ENCODE measurements at places on chromosomes 2 and 18.
A peak's percentile ranks its signal among the peaks of the same experiment; 100 is the strongest.

DNA sequence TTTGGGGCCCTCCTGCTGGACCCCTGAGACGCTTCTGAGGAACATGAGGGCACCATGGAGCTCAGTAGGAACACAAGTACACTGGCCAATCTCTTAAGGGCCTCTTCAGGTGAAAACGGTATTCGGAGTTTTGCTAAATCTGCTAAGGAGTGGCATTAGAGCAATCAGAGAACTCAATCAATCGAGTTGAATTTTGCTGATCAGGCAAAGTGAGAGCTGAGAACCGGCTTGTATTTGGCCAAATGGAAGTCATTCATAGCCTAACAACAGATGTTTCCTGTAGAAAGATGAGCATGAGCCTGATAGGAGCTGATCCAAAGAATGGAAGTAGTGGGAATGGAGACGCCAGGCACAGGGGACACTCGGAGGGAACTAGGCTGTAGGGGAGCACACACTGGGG, 133.7 kb downstream of the DCDC2C start:
- DNase-seq, result no peak

DNA sequence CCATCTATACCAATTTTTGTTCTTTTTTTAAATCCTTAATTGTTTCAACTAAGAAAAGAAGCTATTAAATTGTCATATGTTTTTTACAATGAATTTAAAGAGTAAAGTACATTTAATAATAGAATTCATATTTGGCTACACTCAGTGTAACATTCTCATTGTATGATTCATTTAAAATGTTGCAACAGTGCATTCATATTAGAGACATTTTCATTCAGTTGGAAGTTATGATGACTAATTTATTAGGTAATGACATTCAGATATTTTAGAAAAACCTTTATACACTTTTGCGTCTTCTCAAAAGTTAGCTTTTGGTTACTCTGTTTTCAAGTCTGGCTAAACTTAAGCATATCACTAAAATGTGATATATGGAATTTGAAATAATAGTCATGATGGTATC, 887.5 kb upstream of the NRXN1 start:
- no peak for DNase-seq

DNA sequence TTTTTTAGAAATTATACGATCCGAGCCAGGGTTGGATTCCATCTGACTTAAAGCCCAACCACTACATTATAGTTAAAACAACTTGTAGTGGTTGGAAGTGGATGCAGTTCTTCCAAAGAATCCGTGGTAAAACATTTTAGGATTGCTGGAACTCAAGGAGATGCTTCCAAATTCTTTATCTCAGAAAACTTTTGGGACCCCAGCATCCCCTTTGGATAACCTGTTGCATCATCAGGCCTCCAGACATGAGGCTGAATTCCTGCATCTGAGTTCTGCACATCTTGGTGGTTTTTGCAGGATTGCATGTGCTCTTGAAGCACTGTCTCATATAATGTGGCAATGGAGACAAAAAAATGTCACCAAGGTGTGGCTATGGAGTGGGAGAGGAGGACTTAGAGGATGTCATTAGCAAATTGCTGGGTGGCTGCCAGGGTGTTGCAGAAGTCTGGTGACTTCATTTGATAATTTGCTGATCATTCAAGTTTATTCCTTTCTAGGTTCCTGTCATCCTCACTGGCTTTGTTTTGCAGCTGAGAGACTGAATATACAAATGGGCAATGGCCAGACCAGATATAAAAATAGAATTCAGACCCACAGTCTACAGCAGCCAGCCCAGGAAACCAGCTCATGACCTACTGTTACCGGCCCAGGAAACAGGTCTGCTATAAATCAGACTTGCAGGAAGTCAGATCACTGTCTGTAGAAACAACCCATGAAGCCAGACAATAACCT, 207.7 kb downstream of the BCL2 start:
- DNase-seq, result peak; percentile 63

GRCh38 chr2:96702098-96702785, 37.6 kb downstream of the LMAN2L start:
- DNase-seq, result no peak

DNA sequence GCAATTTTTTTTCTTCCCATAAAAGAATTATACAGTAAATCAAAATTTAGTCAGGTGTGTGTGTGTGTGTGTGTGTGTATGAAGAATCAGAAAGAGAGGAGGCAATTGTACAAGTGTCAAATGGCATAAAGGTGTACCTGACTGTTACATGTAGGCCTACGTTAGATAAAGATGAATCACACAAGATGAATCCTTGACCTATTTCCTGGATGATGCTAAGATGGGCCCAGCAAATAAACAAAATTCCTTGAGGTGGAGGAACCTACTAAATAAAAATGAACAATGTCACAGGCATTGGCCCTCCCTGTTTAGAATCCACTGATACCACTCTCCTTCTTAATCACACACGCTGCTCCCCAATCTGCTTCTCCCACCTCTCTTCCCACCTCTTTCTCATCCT, 79.7 kb upstream of the LRATD1 start:
- DNase-seq, result no peak

DNA sequence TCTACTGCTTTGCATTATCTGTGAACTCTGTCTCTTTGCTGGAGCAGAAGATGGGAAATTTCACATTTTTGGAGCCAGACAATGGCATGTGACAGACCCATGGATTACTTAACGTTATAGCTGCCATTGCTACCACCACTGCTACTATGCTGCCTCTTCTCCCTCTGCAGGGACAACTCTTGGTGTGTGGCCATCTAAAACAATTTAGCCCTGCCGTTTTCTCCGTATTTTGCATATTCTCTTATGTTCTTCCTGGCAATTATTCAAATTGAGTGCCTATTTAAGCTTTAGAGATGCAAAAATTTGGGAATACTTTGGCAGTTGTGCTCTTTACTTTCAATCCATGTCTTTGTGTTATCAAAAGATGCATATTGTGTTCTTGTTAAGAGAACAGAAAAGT, 386.8 kb downstream of the XIRP2 start:
- DNase-seq, result no peak

DNA sequence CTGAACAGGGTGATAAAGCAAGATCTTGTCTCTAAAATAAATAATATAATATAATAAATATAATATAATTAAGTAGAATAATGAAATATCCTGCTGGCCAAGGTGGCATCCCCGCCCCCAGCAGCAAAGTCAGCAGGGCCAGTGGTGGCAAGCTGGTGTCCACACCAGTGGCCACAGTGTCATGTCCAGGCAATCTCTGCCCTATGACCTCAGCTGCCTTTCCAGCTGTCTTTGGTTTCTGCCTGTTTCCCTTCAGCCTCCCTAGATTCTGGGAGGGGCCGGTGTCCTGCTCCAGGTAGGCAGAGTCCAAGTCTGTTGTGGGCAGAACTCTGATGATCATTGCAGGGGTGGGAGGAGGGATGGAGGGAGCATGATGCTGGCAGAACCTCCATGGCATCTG, 16.2 kb upstream of the STEAP3 start:
- no peak for DNase-seq

GRCh38 chr2:127179766-127180165, 40.3 kb downstream of the CYP27C1 start:
- no peak for DNase-seq

GRCh38 chr18:53660306-53660705, 564.2 kb downstream of the MBD2 start:
- no peak for DNase-seq

GRCh38 chr2:63914311-63914710, 72.6 kb downstream of the UGP2 start:
- DNase-seq, result no peak

DNA sequence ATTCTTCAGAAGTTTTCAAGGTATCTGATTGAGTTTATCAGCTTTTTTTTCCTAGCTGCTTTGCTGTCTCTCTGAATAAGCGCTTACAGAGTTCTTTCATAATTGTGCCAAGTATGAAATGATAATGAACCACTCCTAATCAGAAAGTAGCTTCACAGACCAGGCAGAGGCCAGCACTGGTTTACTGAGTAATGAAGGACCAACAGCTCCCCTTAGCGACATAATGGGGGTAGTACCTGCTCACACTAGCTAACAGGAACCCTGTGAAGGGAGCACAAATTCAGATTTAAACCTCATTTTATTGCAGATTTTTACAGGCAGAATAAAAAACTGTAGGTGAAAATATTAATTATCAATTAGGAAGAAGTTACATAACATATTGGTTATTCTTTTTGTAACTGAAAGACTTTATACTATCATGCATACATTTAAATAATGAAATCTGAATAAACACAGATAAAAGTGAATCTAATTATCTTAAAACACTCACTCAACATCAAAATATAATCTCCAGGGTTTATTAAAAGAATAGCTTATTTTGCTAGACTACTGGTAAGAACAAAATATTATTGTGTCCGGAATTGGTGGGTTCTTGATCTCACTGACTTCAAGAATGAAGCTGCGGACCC, 53.7 kb upstream of the LRRC30 start:
- peak; percentile 2 for DNase-seq

DNA sequence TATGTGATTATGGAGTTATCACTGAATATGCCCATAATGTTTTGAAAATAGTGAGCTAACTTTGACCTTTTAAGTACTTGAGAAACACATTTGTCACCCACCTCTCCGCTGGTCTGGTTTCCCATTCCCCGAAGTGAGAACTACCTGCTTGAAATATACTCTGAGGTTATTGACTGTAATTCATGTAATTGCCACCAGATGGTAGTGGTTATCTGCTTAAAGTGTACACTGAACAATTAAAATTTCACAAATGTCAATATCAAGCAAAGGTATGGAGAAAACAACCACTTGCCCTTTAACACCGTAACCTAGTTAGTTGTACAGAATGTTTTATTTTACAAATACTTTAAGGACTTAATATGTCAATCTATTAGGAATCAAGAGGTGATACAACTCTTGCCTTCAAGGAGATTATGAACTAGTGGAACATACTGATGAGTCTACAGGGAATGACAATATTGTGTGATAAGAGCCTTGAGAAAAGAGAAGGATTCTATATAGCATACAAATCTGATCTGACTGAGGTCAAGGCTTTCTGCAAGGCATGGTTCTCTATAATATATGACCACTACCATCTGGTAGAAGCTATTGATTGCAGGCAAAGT, 316.8 kb upstream of the KCNH7 start:
- peak; percentile 9 for DNase-seq

DNA sequence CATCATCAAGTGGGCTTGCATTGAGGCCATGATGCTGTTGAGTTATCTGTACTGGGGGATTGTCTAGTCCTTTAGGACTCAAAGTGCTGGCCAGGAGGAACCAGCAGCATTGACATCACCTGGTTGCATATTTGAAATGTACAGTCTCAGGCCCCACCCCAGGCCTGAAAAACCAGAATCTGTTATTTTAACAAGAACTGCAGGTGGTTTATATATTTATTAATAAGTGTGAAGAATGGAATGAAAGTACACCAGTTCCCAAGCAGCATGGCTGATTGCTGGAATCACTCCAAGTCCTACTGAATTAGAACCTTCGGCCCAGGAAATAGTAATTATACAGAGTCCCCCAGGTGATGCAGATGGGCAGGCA, 2.8 kb downstream of the IL1F10 start:
- no peak for DNase-seq

- DNase-seq, result no peak
Observed at GRCh38 chr18:47680488-47680887, 250.0 kb downstream of the SMAD2 start.

DNA sequence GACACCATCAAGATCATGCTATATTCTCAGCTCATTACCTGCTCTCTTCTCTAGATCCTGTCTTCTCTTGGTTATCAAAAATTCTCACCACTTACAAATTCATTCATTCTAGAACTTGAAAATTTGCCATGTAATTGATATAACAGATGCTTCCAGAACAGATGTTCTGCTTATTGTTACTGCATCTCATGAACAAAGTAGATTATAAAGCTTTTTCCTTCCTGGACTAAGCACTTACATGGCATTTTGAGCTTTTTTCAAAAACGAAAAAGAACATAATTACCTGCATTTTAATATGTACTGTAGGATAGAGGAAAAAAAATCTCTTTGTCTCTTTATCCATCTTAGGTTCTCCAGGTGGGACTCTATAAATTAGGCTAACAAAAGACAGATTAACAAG, 79.6 kb upstream of the CREB1 start:
- DNase-seq, result no peak

DNA sequence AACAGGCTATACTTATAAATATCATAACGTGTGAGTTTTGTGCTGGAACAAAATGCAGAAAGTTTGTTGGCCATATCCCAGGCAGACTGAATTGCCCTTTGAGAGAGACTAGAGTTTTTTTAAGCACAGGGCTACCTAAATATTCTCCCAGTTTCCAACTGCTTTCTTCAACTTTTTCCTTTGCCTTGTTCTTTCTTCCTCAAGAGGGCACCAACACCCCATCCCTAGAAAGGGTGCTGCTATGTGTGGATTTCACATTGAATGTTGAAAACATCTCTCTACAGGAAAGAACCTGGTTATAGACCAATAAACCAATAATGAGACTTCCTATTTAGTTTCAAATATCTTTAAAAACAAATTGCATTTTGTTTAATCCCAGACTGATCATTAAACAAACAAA, 87.9 kb downstream of the ICOS start:
- DNase-seq, result no peak

DNA sequence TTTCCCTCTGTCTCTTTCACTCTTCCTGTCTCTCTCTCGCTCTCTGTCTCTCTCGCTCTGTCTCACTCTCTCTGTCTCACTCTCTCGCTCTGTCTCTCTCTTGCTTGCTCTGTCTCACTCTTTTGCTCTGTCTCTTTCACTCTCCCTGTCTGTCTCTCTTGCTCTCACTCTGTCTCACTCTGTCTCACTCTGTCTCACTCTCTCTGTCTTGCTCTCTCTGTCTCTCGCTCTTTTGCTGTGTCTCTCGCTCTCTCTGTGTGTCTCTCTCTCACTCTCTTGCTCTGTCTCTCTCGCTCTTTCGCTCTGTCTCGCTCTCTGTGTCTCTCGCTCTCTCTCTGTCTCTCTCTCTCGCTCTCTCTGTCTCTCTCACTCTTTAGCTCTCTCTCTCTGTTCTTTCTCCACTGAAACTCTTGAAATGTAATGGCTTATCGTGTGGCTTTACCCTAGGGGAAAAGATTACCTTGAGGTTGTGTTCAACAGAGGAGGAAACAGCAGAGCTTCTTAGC, 22.9 kb downstream of the INPP1 start:
- DNase-seq, result no peak

DNA sequence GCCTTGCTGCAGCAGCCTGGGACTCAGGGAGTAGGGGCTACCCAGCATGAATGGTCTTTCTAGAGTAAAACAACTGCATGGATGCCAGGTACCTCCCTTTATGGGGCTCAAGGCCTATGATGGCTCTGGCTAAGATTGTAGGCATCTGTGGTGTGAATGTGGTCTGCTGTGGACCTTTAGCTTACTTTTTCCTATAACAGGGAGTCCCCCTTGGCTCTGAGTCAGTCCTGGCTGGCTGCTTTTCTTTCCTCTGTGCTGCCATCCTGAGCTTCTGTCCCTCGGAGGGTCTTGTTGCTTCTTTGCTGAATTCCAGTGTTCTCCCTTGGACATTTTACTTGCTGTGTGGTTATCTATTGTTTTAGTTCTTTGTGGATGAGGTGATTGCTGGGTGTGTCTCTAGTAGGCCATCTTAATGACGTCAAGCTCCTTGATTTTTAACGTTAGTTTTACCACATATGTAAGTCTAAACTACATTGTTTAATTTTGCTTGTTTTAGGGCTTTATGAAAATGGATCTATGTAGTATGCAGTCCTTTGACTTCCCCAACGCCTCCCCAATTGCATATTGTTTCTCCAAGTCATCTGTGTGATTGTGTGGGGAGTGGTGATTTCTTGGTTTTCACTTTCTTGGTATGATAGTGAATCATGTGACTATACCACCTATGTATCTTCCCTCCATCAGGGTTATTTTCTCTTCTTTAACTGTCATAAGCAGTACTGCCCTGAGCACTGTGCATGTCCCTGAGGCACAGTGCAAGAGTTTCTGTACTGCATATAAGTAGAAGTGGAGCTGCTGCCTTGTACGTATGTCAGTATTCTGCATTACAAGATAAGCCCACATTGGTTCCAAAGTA, 92.4 kb downstream of the NCK2 start:
- no peak for DNase-seq

Data from KG1 (cell line).